ENCODE measurements at places on chromosomes 3 and 15.

DNA sequence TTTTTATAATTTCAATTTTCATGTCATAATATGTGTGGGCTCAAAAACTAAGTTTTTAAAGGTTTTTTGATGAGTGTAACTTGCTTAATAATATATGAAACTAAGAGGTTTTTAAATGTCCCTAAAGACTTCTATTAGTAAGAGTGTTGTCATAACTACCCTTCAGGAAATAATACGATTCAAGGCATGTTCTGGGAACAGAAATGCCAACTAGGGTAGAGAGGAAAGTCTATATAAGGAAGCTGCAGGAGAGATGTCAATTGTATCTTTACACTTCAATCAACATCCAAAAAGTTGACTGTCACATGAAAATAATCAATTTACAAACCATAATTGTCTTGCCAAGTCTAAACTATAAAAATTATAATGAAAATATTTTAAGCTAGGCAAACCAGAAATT, 76.3 kb downstream of the SMARCC1 start:
- no peaks in the 10 kb centered on the region for H3K27me3 ChIP-seq
- no peak for DNase-seq
- peaks cover 47% of the 10 kb centered on the region for H3K36me3 ChIP-seq
- no peak overlapping the region for H3K27ac ChIP-seq
- H3K4me3 ChIP-seq: no peak overlapping the region

DNA sequence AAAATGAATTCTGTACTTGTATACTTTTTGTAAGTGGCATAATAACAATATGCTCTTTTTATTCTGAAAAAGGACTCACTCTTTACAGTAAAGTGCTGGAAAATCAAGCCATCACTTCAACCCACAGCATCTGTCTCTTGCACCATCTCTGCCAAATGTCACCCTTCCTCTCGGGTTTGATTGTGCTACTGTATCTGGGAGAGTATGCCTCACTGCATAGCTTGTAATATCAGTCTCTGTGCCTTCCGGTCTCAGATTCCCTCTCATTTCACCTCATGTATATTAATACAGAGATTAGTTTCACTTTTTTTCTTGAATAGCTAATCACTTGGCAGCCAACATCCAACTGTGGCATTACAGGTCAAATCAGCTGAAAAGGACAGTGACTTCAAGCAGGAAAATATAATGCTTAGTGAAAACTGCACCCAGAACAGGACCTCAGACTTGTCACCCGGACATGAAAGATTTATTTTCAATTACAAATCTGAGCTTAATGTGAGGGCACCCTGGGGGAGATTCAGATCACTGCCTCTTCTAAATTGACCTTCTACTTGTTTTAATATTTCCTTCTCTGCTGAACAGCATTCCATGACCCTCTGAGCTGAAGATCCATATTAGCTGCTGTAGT, 605.8 kb upstream of the NAALADL2 start:
- no peak overlapping the region for H3K4me3 ChIP-seq
- no peaks in the 10 kb centered on the region for H3K4me1 ChIP-seq
- H3K27me3 ChIP-seq: no peaks in the 10 kb centered on the region
- no peak overlapping the region for H3K27ac ChIP-seq

DNA sequence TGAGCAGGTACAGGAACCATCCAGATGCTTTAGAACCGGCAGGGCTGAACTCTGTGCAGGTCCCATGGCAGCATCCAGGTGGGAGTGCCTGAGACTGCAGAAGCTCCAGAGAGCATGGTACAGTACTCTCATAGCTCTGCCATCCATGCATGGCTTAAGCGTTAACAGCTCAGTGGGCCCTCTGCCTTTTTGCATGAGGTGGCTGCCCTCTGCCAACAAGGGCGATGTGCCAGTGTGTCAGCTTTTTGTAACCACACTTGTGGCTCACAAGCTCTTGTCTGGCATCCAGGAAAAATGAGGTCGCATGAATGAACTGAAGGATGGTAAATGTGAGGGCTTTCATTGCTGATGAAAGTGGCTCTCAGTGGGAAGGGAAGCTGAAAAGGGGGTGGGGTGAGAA, 950.1 kb downstream of the DIPK2A start:
- H3K4me3 ChIP-seq: no peak overlapping the region
- no peaks in the 10 kb centered on the region for H3K27me3 ChIP-seq
- H3K4me1 ChIP-seq: no peaks in the 10 kb centered on the region
- no peaks in the 10 kb centered on the region for H3K36me3 ChIP-seq
- DNase-seq: no peak
- H3K27ac ChIP-seq: no peak overlapping the region

DNA sequence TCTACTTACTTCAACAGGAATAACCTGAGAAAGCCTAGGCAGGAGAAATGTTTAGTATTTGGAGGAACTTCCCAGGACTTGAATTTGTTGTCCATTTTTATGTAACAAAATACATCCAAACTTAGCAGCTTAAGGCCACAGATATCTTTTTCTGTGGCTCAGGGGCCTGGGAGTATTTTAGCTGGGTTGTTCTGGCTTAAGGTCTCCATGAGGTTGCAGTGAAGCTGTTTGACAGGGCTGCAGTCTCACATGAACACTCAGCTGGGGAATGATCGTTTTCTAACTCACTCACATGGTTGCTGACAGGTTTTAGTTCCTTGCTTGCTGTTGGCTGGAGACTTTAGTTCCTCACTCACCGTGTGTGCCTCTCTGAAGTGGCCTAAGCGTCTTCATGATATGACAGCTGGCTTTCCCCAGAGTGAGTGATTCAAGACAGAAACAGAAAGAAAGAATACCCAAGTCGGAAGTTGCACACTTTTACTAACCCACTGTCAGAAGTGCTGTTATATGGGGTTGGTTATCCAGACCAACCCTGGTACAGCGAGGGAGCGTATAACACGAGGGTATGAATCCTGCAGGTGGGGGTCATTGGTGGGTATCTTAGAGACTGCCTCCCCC, 229.7 kb upstream of the TBL1XR1 start:
- H3K4me3 ChIP-seq: no peak overlapping the region
- H3K27me3 ChIP-seq: no peaks in the 10 kb centered on the region
- no peak for DNase-seq

GRCh38 chr15:62454567-62455172, 289.6 kb upstream of the C2CD4B start:
- H3K36me3 ChIP-seq: no peaks in the 10 kb centered on the region
- peak overlapping the region; percentile 82 for H3K27ac ChIP-seq
- DNase-seq: peak; percentile 57
- H3K4me3 ChIP-seq: no peak overlapping the region

- no peaks in the 10 kb centered on the region for H3K36me3 ChIP-seq
- no peak overlapping the region for H3K4me3 ChIP-seq
- H3K27me3 ChIP-seq: no peaks in the 10 kb centered on the region
- H3K4me1 ChIP-seq: no peaks in the 10 kb centered on the region
- no peak overlapping the region for H3K27ac ChIP-seq
Measured at GRCh38 chr3:12318758-12319621, 30.1 kb downstream of the PPARG start.

- H3K27ac ChIP-seq: no peak overlapping the region
- 0 out of 2 replicates have a peak, but pooled peaks cover 1% of the 10 kb centered on the region for H3K27me3 ChIP-seq
- H3K4me1 ChIP-seq: peaks cover 5% of the 10 kb centered on the region
- no peak for DNase-seq
Measured at GRCh38 chr3:72590732-72591221, 257.5 kb downstream of the SHQ1 start.

DNA sequence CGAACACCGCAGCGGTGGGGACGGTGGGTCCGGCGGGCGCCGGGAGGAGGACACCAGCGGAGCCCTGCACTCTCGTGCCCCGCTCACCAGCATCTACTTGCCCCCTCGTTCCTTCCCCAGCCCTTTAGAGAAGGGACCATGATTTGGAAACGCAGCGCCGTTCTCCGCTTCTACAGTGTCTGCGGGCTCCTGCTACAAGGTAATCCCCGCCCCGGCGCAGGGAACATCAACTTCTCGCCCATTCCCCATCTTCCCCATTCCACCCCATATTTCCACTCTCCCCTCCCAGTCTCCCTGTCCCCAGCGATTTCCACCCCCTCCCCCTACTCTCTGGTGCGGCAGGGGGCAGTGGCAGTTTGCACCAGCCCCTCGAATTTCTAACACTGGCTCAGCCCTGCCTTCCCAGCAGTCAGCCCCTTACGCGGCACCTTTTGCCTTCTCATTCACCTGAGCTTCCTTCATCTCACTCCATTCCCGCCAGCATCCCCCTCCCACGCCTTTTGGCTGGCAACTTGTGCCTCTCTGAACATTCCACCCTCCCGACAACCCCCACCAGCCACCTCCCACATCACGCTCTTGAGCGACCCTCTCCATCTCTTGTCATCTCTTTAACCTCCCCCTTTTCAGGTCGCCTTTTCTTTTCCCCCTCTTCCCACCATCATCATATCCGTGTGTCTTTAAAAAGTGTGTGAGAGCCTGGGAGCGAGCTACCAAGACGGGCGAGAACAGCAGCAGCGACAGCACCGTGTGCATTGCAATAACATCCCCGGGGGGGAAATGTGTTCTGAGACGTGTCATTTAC, 882 bp downstream of the CADM2 start:
- H3K4me1 ChIP-seq: no peaks in the 10 kb centered on the region
- no peak for DNase-seq
- H3K27ac ChIP-seq: no peak overlapping the region
- H3K27me3 ChIP-seq: peaks cover 8% of the 10 kb centered on the region
- H3K4me3 ChIP-seq: no peak overlapping the region
- H3K36me3 ChIP-seq: no peaks in the 10 kb centered on the region

DNA sequence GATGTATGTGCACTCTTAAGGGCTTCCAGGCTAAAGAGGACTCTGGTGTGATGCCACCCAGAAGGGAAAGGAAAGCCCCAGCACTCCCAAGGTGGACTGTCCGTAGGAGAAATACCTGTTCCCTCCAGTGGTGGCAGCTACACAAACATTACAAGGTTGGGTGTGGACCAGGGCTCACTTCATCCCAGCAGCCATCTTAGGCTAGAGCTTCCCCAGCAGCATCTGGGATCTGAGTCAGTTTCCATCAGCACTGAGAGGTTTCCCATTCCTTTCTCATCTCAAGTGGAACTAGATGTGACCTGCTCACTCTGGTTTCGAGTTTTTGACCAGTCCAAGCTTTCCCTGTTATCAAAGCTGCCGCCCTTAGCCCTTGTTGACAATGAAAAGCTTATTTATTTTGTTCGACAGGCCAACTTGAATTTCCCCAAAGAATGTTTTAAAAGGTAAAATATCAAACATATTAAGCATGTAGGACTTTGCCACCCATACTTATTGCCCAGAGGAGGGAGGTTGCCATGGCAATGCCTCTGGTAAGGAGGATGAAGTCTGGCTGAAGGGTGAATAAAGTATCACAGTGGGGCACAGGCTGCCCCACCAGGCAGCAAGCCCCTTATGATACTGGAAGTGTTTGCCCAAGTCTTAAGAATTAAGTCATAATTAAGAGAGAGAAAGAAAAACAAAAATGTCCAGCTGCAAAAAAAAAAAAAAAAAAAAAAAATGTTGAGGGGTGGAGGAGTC, 28.9 kb downstream of the CLDN18 start:
- H3K4me3 ChIP-seq: no peak overlapping the region
- H3K4me1 ChIP-seq: peaks cover 6% of the 10 kb centered on the region
- H3K27me3 ChIP-seq: no peaks in the 10 kb centered on the region
- H3K36me3 ChIP-seq: no peaks in the 10 kb centered on the region
- no peak for DNase-seq

- peak; percentile 18 for DNase-seq
- peaks cover 21% of the 10 kb centered on the region for H3K27me3 ChIP-seq
- no peak overlapping the region for H3K4me3 ChIP-seq
- H3K27ac ChIP-seq: no peak overlapping the region
- H3K36me3 ChIP-seq: no peaks in the 10 kb centered on the region
- peaks cover 4% of the 10 kb centered on the region for H3K4me1 ChIP-seq
Measured at GRCh38 chr3:160040181-160040580, 51.5 kb downstream of the IL12A start.

GRCh38 chr3:189900578-189900977, 220.1 kb downstream of the P3H2 start:
- H3K36me3 ChIP-seq: no peaks in the 10 kb centered on the region
- no peak for DNase-seq
- H3K4me3 ChIP-seq: no peak overlapping the region
- no peaks in the 10 kb centered on the region for H3K27me3 ChIP-seq
- no peak overlapping the region for H3K27ac ChIP-seq

- H3K27ac ChIP-seq: no peak overlapping the region
- H3K4me3 ChIP-seq: no peak overlapping the region
- H3K36me3 ChIP-seq: no peaks in the 10 kb centered on the region
- no peaks in the 10 kb centered on the region for H3K4me1 ChIP-seq
- no peaks in the 10 kb centered on the region for H3K27me3 ChIP-seq
Measured at GRCh38 chr3:114435386-114436115, 141.7 kb downstream of the TIGIT start.

DNA sequence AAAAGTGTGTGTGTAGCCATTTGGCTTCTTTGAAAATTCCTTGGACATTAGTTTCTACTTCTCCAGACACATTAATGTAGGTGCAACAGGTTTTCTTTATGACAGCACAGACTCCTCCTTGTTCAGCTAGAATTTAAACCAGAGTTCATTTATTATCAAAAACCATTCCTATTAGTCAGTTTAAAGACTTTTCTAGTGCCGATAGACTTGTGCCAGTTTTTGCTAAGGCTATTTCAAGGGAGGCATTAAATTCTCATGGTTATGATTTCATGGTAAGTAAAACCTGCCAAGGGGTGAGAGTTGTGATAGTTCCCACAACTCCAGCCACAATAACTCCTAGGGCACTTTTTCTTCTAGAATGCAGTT, 20.6 kb upstream of the SENP7 start:
- DNase-seq: no peak
- peaks cover 2% of the 10 kb centered on the region for H3K4me1 ChIP-seq
- H3K4me3 ChIP-seq: no peak overlapping the region
- peaks cover 2% of the 10 kb centered on the region for H3K27me3 ChIP-seq
- H3K36me3 ChIP-seq: no peaks in the 10 kb centered on the region

DNA sequence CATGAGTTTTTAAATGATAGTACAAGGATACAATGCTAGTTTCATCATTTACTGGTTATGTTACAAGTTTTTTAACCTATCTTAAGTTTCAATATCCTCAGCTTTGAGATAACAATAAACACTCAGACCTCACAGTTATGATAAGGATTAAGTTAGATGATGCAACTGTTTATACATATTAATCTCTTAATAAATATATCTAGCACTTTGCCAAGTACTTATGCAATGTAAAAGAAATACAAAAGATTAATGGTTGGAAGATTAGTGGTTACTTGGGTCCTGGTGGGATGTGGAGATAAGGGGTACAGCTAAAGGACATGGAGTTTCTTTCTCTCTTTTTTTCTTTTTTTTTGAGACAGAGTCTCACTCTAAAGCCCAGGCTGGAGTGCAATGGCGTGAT, 12.0 kb downstream of the SPPL2A start:
- H3K36me3 ChIP-seq: no peaks in the 10 kb centered on the region
- peak; percentile 75 for DNase-seq
- peaks cover 5% of the 10 kb centered on the region for H3K4me1 ChIP-seq
- no peak overlapping the region for H3K27ac ChIP-seq
- H3K27me3 ChIP-seq: no peaks in the 10 kb centered on the region

- no peaks in the 10 kb centered on the region for H3K27me3 ChIP-seq
- no peaks in the 10 kb centered on the region for H3K4me1 ChIP-seq
- H3K36me3 ChIP-seq: no peaks in the 10 kb centered on the region
Measured at GRCh38 chr3:56086355-56086754, 381.9 kb downstream of the ERC2 start.

GRCh38 chr15:29270976-29271375, 1.4 kb upstream of the NSMCE3 start:
- no peak overlapping the region for H3K27ac ChIP-seq
- H3K36me3 ChIP-seq: no peaks in the 10 kb centered on the region
- DNase-seq: peak; percentile 55
- no peak overlapping the region for H3K4me3 ChIP-seq

GRCh38 chr3:9864200-9864927, 15.7 kb downstream of the CIDEC start:
- H3K36me3 ChIP-seq: no peaks in the 10 kb centered on the region
- no peaks in the 10 kb centered on the region for H3K27me3 ChIP-seq
- H3K27ac ChIP-seq: peak overlapping the region; percentile 74
- DNase-seq: peak; percentile 86

Data from IMR-90 (cell line).